Left ventricle myocardium superior (tissue), 1 donor: ENCODE measurements at places on chromosomes 11 and 22.

- DNase-seq = no peak
These were observed 2.7 kb downstream of the RBM14 start for GRCh38 chr11:66619080-66619554.

DNA sequence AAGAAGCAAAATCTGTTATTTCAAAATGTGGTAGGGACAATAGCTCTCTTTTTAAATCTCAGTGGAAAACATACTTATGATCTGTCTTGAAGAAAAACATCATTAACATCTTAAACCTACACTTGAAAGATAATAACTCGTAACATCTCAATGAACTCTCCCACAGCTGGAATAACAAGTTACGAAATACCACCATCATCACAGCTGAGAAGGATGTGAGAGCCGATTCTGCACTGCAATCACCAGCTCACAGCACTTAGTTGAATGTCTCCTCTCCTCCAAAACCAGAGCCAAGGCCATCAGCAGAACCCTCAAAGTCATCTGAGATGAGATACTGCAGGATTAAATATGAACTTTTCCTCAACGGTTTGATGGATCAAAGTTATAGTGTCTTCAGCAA, 124.3 kb downstream of the ARHGAP20 start:
- no peak for DNase-seq

- no peak for DNase-seq
These were observed 739 bp upstream of the MRGPRE start for GRCh38 chr11:3232956-3233355.

DNA sequence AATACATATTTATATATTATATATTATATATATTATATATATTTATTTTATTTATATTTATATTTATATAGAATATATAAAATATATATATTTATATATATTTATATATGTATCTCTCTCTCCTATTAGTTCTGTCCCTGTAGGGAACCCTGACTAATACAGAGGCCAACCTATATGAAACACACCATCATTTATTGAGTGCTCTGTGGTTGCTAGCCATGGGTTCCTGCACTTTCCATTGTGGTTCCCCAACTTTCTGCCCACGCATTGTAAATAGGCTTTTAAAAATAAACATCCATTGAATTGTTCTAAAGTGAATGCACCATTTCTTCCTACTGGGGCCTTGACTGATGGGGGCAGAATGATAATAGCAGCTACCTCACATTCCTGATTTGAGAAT, 93.8 kb upstream of the SESN3 start:
- no peak for DNase-seq

GRCh38 chr22:22552630-22553029, 6.4 kb downstream of the PRAME start:
- DNase-seq = no peak

DNA sequence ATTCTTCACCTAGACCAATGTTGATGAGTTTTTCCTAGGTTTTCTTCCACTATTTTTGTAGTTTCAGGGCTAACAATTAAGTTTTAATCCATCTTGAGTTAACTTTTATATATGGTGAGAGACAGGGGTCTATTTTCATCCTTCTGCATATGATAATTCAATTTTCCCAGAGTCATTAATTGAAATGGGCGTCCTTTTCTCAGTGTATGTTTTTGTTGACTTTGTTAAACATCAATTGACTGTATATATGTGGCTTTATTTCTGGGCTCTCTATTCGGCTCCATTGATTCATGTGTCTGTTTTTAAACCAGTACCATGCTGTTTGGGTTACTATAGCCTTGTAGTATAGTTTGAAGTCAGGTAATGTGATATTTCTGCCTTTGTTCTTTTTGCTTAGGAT, 282.1 kb downstream of the INSC start:
- no peak for DNase-seq

DNA sequence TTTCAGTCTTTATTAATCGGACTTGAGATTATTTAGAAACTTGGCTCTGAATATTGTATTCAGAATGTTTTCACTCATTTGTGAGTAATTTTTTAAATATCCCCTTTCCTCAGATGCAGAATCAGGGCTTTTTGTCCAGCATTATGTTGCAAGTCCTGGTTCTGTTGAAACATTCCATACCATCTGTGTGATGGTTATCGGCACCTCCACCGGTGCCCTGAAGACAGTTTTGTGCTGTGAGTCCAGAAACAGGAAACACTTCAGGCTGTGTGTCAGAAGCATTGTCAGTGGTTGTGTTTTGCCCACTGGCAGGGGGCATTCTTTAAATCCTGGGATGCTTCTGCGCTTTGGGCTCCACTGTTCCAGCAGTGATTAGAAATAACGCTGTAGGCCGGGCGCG, 20.4 kb downstream of the CDPF1 start:
- no peak for DNase-seq
